ENCODE measurements at places on chromosomes 5 and 9.

GRCh38 chr5:57692582-57693487 is 210.2 kb upstream of the ACTBL2 start:
- DNase-seq, result peak; percentile 94

GRCh38 chr5:164235300-164235891 is 730.0 kb downstream of the MAT2B start:
- peak; percentile 93 for DNase-seq

GRCh38 chr5:137607771-137608170 is 108.6 kb upstream of the SPOCK1 start:
- no peak for DNase-seq

- peak; percentile 89 for DNase-seq
Measured at GRCh38 chr5:172102913-172103626, 85.0 kb downstream of the STK10 start.

DNA sequence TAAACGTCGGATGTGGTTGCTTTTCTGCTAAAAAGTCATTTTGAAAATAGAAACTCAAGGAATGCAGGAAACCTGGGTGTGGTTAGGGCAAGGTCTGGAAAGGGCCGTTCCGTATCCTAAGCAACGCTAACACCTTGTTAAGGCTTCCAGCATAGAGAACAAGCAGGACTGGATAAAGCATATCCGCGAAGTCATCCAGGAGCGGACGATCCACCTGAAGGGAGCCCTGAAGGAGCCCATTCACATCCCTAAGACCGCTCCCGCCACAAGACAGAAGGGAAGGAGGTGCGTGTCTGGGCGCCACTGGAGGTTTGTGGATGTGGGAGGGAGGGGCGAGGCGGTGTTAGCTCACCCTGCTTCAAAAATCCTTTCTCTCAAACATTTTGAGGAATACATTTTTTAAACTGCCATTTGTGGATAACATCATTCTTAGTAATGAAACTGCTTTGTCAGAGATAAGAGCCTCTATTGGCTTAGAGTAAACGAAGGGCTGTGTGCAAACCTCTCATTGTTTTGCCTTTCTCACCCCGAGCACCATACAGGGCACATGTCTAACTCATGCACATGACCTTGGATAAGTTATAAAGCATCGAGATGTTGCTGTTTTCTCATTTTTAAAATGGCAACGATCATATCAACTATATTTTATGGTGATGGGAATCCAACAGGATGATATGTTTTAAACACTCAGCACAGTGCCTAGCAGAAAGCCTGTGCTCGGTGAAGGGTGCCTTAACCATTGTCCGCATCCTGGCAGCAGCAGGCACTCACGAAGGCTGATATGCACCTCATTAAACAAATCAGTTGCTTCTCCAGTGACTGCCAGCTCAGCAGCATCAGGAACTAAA is 175.7 kb upstream of the OTULINL start:
- no peak for DNase-seq

- DNase-seq, result no peak
Measured at GRCh38 chr9:84310883-84311282, 29.7 kb downstream of the SLC28A3 start.

GRCh38 chr5:32331217-32331934 is 18.6 kb upstream of the MTMR12 start:
- no peak for DNase-seq

DNA sequence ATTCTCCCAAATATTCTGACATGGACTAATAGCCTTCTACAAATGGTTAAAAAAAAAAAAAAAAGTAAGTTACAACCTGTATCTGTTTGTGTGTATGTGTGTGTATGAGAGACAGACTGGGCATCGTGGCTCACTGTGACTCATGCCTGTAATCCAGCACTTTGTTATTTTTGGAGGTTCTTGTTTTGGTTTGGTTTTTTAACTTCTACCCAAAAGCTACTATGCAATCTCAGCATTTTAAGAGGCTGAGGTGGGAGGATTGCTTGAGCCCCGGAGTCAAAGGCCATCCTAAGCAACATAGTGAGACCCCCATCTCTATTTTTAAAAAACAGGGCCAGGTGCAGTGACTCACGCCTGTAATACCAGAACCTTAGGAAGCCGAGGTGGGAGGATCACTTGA is 17.6 kb upstream of the HAVCR1 start:
- peak; percentile 71 for DNase-seq

- DNase-seq, result no peak
Measured at GRCh38 chr9:81521892-81522291, 167.5 kb downstream of the TLE1 start.

DNA sequence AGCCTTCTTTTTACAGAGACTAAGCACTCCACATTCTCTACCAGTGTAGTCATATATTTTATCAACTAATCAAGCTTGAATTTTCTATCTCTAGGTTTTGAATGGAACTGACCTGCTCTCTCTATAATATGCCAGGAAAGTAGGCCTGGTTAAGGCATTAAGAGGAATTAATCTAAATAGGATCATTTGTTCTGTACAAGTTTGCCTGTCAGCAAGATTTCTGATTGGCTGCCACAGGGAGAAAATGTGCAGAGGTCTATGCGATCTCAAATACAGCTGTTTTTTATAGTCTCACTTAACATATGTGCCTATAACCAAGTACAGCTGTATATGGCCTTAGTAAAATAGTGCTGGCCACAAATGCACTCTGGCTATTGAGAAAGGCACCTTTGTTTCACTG is 418.8 kb downstream of the KDM4C start:
- DNase-seq, result no peak

- no peak for DNase-seq
Measured at GRCh38 chr5:171846323-171846722, 60.7 kb downstream of the SMIM23 start.

DNA sequence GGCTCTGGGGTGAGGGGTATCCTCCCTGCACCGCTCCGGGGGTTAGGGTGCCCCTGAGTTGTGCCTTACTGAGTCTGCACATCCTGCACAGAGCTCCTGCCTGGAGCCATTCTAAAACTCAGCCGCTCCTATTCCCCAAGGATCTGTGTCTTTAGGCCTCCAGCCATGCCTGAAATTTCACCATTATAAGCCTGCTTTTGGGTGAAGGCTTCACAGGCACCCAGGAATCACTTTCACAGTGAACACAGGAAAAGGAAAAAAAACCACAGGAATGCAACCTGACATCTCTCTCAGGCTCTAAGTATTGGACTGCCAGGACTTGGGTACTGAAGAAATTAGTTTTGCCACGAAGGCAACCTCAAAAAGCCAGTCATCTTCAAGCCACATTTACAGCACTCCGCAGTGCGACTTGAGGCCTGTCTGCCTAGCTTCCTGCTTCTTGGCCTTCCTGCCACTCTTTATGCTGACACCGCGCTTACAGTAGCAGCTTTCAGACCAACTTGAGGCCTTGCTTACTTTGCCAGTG is 30.9 kb downstream of the GALNT10 start:
- DNase-seq, result peak; percentile 67

Measured in stromal cell of bone marrow (primary cell).